ENCODE measurements at places on chromosomes 5 and 9. TPM values are rescaled to one million over a fixed set of nuclear protein-coding genes. Genes with fewer than 3 reads are reported as not detected.

GRCh38 chr5:143801252-143801939, 10.6 kb upstream of the HMHB1 start:
- no peak for DNase-seq

DNA sequence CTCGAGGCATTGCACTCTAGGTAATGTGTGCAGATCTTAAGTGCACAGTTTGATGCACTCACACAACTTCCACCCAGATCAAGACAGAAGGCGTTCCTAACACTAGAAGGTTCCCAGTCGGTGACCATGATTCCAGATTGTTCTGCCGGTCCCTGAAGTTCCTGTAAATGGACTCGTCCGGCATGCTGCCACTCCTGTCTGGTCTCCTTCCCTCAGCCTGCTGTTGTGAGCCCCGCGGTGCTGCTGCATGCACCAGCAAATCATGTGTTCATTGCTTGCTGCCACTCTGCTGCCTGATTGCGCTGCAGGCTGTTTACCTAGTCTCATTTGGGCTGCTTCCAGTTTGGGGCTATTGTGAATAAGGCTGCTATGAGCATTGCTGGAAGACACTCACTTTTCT, 11.5 kb downstream of the STKLD1 start:
- no peak for DNase-seq

DNA sequence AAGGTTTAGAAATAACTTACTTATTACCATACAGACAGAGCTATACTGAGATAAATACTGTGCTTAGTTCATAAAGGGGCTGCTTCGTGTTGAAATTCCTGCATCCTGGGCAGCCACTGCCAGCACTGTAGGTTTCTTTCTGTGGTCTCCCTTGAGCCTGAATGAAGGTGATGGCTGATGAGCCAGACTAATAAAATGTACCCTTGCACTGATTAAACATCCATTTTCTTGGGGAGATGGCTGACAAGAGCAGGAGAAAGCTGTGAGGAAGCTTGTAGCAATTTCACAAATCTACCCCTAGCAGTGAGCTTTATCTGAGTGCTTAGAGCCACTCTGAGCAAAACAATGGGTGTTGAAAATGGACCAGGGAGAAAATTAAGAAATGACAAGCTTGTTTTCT, 23.3 kb upstream of the ZSWIM6 start:
- no peak for DNase-seq

Gene CWC27
- total RNA-seq: 15.5 TPM

Gene GRIA1
- total RNA-seq: not detected

Gene ZNF883
- total RNA-seq: not detected

Data from Caki2 (cell line).